Heart right ventricle (tissue), 16 donors: ENCODE measurements at places on chromosomes 6 and 20.

DNA sequence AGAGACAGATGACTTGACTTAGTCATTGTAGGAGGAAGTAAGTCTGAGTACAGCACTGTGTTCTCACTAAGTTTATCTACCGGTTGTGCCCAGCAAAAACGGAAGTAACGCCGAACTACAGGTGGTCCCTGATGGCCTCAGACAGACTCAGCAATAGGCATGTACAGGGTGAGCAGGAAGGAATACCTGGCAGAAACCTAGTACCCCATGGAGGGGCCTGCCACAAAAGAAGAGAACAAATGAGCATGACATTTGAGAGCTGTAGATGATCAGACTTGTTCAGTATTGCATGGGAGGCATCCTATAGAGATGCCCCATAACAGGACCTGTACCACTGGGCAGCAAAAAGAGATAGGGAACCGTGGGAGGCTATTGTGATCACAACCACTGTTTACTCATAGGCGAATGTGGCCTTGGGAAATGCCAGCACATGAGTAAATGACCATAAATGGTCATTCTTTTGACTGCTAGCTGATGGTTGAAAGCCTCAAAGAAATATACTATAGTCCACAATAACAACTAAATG lies 106.4 kb upstream of the TAB2 start:
- no peak overlapping the region for H3K4me3 ChIP-seq
- no peaks in the 10 kb centered on the region for H3K4me1 ChIP-seq
- H3K27ac ChIP-seq, result no peak overlapping the region

DNA sequence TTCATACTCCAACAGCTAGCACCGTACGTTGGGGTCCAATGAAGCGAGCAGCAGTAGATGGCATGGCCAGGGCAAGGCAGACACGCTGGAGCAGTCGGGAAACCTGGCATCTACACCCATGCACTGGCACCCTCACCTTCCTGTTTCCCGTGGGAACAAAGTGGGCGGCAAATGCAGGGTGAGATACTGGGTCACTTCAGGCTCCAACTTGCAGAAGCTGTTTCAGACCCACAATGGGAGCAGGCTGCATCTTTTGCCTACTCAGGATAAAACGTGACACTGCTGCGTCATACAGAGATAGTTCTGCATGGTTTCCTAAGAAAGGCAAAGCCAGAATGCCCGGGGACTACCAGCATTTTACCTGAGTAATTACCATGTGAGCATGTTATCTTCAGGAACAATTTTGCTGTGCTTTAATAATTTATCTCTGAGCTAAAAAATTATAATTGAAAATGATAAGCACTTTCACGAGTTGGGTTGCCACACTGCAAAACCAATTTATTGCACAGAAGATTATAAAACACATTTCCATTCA lies 10.9 kb upstream of the CD93 start:
- no peaks in the 10 kb centered on the region for H3K36me3 ChIP-seq
- peaks cover 5% of the 10 kb centered on the region for H3K4me1 ChIP-seq
- H3K27me3 ChIP-seq, result no peaks in the 10 kb centered on the region
- no peak for DNase-seq
- H3K27ac ChIP-seq, result no peak overlapping the region
- H3K4me3 ChIP-seq, result no peak overlapping the region

DNA sequence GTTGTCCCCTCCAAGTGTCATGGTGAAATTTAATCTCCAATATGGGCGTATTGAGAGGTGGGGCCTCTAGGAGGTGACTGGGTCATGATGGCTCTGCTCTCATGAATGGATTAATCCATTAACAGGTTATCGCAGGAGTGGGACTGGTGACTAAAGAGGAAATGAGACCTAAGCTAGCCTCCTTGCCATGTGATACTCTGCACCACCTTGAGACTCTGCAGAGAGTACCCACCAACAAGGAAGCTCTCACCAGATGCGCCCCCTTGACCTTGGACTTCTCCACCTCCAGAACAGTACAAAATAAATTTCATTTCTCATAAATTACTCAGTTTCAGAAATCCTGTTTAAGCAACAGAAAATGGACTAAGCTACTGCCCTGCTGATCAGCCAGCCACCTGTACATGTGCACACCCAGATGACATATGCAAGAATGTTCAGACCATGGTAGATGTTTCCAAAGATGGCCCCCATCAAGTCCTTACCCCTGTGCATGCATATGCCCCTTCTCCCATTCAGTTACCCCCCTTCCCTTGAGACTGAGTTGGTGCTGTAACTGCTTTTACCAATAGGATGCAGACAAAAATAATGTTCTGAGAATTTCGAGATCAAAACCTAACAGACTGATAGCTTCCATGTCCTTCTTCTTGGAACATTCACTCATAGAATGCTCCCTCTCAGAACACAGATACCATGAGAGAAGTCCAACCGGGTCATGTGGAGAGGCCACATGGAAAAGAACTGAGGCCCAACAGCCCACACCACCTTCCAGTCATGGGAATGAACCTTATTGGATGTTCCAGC lies 28.4 kb downstream of the MAP3K5 start:
- H3K27ac ChIP-seq, result peak overlapping the region; percentile 39
- H3K4me1 ChIP-seq, result peaks cover 85% of the 10 kb centered on the region
- no peak for DNase-seq
- H3K4me3 ChIP-seq, result no peak overlapping the region
- no peaks in the 10 kb centered on the region for H3K27me3 ChIP-seq

- H3K27me3 ChIP-seq, result no peaks in the 10 kb centered on the region
- H3K27ac ChIP-seq, result no peak overlapping the region
- peaks cover 10% of the 10 kb centered on the region for H3K36me3 ChIP-seq
- DNase-seq, result no peak
- H3K4me3 ChIP-seq, result no peak overlapping the region
- H3K4me1 ChIP-seq, result peaks cover 27% of the 10 kb centered on the region
These were observed 36.8 kb downstream of the TSPYL4 start for GRCh38 chr6:116217069-116217468.

DNA sequence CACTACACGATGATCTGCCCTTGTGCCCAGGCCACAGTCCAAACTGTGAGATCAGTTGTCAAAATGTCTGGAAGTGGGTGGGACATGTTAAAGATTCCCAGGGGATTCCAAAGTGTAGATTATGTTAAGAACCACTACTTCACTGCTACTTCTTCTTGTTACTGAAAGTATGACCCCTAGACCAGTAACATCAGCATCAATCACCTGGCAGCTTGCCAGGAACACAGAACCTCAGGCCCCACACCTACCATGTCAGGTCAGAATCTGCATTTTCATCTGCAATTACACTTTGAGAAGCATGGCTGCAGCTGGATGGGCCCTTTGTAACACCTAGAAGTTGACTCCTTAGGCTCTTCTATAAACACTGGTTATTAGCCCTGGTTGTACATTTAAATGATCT lies 36.1 kb downstream of the RFPL4B start:
- H3K36me3 ChIP-seq, result no peaks in the 10 kb centered on the region
- H3K27ac ChIP-seq, result no peak overlapping the region
- H3K27me3 ChIP-seq, result no peaks in the 10 kb centered on the region
- H3K4me3 ChIP-seq, result no peak overlapping the region

- no peak overlapping the region for H3K4me3 ChIP-seq
- H3K36me3 ChIP-seq, result no peaks in the 10 kb centered on the region
- peaks cover 8% of the 10 kb centered on the region for H3K4me1 ChIP-seq
- H3K27me3 ChIP-seq, result no peaks in the 10 kb centered on the region
These were observed 77.5 kb downstream of the NCOA7 start for GRCh38 chr6:125868252-125868651.

GRCh38 chr6:130837067-130837466 lies 9.9 kb downstream of the SMLR1 start:
- H3K4me3 ChIP-seq, result no peak overlapping the region
- no peak for DNase-seq
- H3K4me1 ChIP-seq, result no peaks in the 10 kb centered on the region
- H3K27me3 ChIP-seq, result no peaks in the 10 kb centered on the region
- no peak overlapping the region for H3K27ac ChIP-seq
- no peaks in the 10 kb centered on the region for H3K36me3 ChIP-seq

DNA sequence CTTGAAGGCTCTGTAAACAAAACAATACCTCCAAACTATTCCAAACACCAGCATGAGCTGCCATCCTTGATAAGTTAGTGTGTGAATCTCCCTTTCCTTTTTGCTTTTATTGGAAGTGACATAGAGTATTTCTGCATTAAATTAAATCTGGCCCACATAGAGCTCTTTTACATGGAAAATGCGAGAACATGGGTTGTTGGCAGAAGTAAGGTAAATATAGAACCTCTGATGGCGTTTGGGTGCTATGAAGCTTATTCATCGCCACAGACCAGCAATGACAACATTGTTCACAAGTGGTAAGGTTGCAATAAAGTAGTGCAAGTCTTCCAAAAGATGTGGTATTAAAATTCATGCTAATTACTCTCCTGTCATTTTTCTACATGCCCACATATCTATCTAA lies 445.8 kb upstream of the JAG1 start:
- H3K27me3 ChIP-seq, result no peaks in the 10 kb centered on the region
- no peak overlapping the region for H3K4me3 ChIP-seq
- H3K27ac ChIP-seq, result no peak overlapping the region
- DNase-seq, result no peak
- no peaks in the 10 kb centered on the region for H3K36me3 ChIP-seq
- no peaks in the 10 kb centered on the region for H3K4me1 ChIP-seq

GRCh38 chr6:111802720-111803330 lies 70.4 kb downstream of the FYN start:
- no peaks in the 10 kb centered on the region for H3K36me3 ChIP-seq
- no peak overlapping the region for H3K4me3 ChIP-seq
- H3K4me1 ChIP-seq, result peaks cover 59% of the 10 kb centered on the region
- H3K27ac ChIP-seq, result peak overlapping the region; percentile 63

DNA sequence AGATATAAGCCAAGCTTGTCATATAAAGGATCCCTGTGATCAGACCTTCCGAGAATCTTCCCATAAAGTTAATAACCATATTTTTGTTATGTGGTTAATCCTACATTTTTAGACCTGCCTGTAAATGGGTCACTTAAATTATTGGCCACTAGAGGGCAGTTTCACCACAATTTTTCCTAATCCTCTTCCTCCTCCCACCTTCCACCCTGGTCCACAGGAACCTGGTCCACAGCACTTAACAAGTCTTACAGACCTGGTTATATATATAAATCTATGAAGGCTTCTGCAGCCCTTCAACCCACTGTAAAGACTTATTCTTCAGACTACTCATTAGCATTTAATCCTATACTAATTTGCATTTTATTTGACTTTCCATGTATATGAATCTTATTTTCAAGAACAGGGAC lies 28.3 kb downstream of the MRS2 start:
- DNase-seq, result no peak
- H3K4me1 ChIP-seq, result no peaks in the 10 kb centered on the region
- H3K4me3 ChIP-seq, result no peak overlapping the region

DNA sequence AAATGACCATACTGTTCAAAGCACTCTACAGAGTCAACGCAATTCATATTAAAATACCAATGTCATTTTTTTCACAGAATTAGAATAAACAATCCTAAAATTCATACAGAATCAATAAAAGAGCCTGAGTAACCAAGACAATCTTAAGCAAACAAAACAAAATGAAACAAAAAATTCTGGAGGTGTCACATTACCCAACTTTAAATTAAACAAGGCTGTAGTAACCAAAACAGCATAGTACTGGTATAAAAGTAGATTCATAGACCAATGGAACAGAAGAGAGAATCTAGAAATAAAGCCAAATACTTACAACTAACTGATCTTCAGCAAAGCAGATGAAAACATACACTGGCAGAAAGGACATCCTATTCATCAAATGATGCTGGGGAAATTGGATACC lies 346.9 kb upstream of the JAG1 start:
- no peaks in the 10 kb centered on the region for H3K36me3 ChIP-seq
- no peak overlapping the region for H3K27ac ChIP-seq
- DNase-seq, result no peak
- H3K4me3 ChIP-seq, result no peak overlapping the region

DNA sequence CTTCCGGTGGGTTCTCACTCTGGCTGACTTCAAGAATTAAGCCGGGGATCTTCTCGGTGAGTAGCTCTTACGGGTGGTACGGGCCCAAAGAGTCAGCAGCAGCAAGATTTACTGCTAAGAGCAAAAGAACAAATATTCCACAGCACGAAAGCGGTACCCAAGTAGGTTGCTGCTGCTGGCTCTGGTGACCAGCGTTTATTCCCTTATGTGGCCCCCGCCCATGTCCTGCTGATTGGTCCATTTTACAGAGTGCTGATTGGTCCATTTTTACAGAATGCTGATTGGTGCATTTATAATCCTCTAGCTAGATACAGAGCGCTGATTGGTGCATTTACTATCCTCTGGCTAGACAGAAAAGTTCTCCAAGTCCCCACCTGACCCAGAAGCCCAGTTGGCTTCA lies 44.3 kb downstream of the FAM50B start:
- H3K4me1 ChIP-seq, result peaks cover 26% of the 10 kb centered on the region
- no peaks in the 10 kb centered on the region for H3K36me3 ChIP-seq
- H3K27ac ChIP-seq, result no peak overlapping the region
- DNase-seq, result no peak
- no peaks in the 10 kb centered on the region for H3K27me3 ChIP-seq

- H3K36me3 ChIP-seq, result no peaks in the 10 kb centered on the region
- no peaks in the 10 kb centered on the region for H3K27me3 ChIP-seq
- H3K27ac ChIP-seq, result no peak overlapping the region
- no peak for DNase-seq
These were observed 6.1 kb upstream of the FRK start for GRCh38 chr6:116066789-116067188.

GRCh38 chr6:53598265-53598907 lies 53.5 kb upstream of the GCLC start:
- peaks cover 4% of the 10 kb centered on the region for H3K4me1 ChIP-seq
- no peak overlapping the region for H3K4me3 ChIP-seq
- no peaks in the 10 kb centered on the region for H3K27me3 ChIP-seq
- no peaks in the 10 kb centered on the region for H3K36me3 ChIP-seq

- H3K4me3 ChIP-seq, result no peak overlapping the region
- peak overlapping the region; percentile 95 for H3K27ac ChIP-seq
- peak; percentile 49 for DNase-seq
- H3K27me3 ChIP-seq, result no peaks in the 10 kb centered on the region
These were observed 9.7 kb upstream of the QKI start for GRCh38 chr6:163404825-163405265.

DNA sequence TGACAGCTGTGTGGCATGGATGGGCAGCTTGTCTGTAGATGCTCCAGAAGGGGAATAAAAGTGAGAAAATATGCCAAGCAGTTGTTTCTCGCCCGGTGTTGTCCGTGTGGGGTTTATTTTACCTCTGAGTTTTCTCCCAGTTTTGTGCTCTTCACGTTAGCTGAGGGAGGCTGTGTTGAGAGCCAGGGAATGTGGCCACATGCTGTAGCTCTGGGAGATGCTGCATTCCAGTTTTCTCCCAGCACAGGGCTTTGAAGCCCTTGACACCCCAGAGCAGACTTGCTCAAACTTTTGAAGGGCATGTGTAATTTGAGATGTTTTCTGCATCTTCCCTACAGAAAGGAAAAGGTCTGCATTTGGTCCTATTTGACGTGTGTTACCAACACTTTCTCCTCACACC lies 67.7 kb downstream of the RREB1 start:
- H3K4me1 ChIP-seq, result no peaks in the 10 kb centered on the region
- no peak for DNase-seq
- H3K27me3 ChIP-seq, result no peaks in the 10 kb centered on the region
- H3K36me3 ChIP-seq, result no peaks in the 10 kb centered on the region
- H3K27ac ChIP-seq, result no peak overlapping the region

DNA sequence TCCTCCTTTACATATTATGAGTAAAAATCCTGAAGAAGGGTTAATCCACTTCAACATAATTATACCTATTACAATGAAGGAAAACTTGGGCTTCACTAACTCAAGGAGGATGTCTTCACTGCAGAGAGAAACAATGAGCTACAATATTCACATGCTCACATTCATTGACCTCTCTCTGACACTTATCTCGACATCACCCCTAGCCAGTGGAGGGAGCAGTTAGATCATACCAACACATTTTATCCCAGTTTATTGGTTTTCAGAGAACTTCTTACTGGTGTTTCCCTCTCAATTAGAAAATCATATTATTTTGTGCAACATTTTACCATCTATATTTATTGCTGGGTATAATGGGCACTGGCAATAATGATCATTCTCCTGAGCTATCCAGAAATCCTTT lies 646.5 kb downstream of the TENT5A start:
- H3K27ac ChIP-seq, result no peak overlapping the region
- H3K36me3 ChIP-seq, result no peaks in the 10 kb centered on the region
- H3K27me3 ChIP-seq, result no peaks in the 10 kb centered on the region
- H3K4me1 ChIP-seq, result no peaks in the 10 kb centered on the region
